ENCODE measurements at places on chromosomes 1 and 21.

DNA sequence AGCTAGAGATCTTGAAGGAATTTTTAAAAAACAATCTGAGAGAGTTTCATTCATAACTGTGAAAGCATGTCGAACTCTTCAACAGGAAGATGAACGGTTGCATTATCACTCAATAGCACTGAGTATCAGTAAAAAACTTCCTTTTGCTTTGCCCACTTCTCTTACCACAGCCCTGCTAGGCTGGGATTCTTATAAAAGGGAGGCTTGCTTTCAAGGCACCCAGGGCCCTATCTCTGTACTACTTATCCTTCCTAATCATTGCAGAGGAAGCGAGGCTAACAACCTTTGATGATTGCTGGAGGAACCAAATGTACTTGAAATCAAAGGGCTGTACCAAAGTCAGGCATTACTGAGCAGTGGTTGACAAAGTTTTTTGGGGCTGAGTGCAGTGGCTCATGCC, 71.2 kb downstream of the SNRPE start:
- no peak for DNase-seq

- no peak for DNase-seq
Observed at GRCh38 chr1:168387781-168388760, 107.4 kb downstream of the TBX19 start.

- no peak for DNase-seq
Observed at GRCh38 chr1:183372586-183373230, 45.5 kb downstream of the NMNAT2 start.

- DNase-seq: no peak
Observed at GRCh38 chr1:206557636-206558473, 50.5 kb downstream of the RASSF5 start.

GRCh38 chr1:201264072-201264471, 19.2 kb upstream of the PKP1 start:
- no peak for DNase-seq

- no peak for DNase-seq
Observed at GRCh38 chr1:219020846-219021245, 152.8 kb upstream of the LYPLAL1 start.
